ENCODE measurements at places on chromosomes 5 and 9.

GRCh38 chr5:117487556-117487955, 912.9 kb upstream of the SEMA6A start:
- no peak for DNase-seq

DNA sequence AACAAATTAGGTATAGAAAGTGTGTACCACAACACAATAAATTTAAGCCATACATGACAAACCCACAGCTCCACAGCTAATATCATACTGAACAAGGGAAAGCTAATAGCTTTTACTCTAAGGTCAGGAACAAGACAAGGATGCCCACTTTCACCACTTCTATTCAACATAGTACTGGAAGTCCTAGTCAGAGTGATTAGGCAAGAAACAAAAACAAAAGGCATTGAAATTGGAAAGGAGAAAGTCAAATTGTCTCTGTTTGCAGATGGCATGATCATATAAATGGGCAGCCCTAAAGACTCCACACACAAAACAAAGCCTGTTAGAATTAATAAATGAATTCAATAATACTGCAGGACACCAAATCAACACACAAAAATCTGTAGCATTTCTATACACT, 548.8 kb downstream of the CTNND2 start:
- DNase-seq, result no peak

DNA sequence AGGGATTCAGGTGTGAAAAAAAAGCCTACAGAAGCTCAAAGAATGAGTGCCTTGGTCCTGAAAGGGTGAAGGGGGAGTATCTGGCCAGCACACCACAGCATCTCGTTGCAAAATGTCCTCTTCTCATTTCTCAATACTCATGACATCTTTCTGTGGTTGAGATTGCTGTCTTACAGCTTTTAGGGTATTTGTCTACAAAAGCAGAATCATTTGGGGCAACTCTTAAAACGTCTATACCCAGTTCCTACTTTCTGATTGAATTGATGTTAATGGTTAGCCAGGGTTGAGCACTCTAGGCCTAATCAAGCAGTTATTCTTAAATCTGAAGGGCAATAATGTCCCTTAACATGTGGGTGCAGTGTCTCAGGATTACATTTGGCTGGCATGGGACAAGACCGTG, 21.2 kb upstream of the PCSK5 start:
- no peak for DNase-seq

DNA sequence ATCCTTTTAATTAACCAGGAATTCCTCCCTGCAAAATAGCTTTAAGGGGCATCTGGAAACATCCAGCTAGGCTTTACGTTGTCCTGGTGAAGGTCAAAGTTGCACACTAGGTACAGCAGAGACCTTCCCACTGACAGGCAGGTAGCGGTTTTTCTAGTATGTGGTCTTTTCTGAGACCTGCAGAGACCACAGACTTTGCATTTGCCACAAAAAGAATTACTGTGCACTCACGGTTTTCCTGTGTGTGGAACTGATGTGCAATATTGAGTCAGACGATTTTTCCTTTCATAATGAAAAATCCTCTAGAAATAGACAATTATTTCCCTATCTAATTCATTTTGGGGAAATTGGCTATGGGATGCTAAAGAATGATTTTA, 417.0 kb upstream of the ADAMTSL1 start:
- DNase-seq, result no peak

DNA sequence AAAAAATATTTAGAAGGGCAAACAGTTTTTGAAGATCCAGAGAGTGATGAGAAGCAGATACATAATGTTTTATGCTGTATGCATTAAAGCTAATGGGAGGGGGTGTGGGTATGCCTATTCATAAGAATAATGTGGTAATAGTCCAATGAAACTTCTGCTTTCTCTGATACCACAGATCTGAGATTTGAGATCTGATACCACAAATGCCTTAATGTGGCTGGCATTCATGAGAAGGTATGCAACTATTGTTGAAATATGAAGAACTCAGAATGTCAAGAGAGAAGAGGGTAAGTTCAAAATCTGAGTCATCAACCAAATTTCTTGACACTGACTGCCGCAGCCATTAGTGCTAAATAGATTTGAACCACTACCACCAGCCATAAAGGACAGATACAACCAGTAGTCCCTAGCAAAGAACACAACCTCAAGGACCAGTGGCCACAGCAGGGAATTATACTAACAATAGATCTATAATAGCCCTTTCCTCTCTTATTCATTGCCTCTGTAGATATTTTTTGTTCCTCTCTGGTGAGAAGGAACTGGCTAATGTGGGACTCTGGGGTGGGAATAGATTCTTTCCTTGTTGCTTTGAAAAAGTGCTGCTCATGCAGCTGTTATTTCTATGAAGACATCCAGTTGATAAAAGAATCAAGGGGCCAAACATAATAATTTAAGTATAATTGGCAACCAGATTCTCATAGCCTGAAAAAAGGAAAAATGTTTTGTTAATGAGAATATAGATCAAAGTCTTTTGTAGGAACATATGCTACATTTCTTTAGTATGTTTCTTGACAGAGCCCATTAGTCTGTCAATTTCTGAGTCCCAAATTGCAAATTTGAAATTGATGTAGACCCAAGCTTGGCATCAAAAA, 256.5 kb upstream of the ZNF608 start:
- no peak for DNase-seq

GRCh38 chr9:123343443-123344191, 12.4 kb upstream of the CRB2 start:
- DNase-seq, result no peak

- no peak for DNase-seq
These were observed 132.5 kb downstream of the SEMA6A start for GRCh38 chr5:116442095-116442534.

DNA sequence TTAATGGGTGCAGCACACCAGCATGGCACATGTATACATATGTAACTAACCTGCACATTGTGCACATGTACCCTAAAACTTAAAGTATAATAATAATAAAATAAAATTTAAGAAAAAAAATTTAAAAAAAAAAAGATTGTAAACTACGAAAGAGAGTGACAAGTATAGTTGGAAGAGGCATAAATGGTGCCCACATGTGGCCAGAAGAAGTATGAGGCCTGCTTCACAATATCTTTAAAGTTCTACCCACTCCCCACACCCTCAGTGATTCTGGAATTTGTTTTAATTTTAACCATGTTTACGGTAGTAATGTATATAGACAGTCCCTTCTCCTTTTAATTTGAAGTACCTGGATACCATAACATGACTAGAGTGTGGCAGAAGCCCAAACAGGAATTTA, 172.7 kb downstream of the CHSY3 start:
- no peak for DNase-seq

- no peak for DNase-seq
These were observed 35.2 kb upstream of the PSD2 start for GRCh38 chr5:139760066-139761056.

- DNase-seq, result no peak
These were observed 4.0 kb downstream of the MAPK9 start for GRCh38 chr5:180287868-180288267.

DNA sequence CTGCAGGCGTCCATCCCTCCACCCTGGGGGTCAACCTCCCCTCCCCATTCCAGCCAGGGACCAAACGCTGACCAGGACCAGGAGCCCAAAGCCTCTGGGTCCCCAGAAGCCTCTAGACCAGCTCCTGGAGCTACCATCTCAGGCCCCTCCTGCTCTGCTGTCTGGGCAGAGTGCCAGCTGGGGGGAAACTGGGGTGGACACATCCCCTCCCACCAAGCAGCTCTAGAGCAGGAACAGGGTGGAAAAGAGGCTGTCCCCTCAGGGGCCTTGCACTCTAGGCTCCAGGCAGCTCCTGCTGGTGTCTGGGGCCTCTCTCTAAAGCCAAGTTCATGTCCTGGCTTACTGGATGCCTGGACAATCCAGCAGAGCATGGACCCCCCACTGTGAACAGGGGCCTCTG, 4.4 kb downstream of the SSNA1 start:
- no peak for DNase-seq

DNA sequence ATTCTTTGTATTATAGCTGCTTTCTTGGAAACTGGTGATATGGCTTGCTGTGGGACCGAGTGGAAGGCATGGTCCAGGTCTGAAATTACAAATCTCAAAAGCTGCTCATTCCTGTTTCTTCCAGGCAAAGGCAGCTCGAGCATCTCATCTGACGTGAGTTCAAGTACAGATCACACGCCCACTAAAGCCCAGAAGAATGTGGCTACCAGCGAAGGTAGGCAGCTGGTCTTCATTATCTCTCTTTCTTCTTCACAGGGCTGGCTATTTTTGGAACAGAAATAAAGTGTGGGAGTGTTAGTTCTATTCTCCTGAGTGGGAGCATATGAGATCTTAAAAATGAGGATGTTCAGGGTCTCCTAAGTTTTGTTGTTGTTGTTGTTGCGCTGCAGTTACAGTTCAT, 115.9 kb downstream of the FBXL7 start:
- no peak for DNase-seq

DNA sequence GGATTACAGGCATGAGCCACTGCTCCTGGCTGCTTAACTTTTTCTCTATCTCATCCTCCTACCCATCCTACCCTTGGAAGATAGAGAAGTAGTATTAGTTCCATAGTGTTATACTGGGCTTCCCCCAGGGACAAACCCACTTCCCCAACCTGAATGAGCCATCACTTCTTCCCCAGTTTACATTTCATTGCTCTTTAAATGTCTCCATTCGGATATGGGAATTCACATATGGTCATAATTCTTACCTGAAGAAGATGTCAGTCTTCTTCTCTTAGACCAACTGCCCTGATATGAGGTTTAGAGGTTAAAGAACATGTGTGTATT, 1.9 kb downstream of the CD274 start:
- no peak for DNase-seq
